Dermis microvascular lymphatic vessel endothelial cell (primary cell): ENCODE measurements at places on chromosomes 6 and 20.

- DNase-seq = no peak
Observed at GRCh38 chr6:29625337-29625930, 7.5 kb downstream of the GABBR1 start.

DNA sequence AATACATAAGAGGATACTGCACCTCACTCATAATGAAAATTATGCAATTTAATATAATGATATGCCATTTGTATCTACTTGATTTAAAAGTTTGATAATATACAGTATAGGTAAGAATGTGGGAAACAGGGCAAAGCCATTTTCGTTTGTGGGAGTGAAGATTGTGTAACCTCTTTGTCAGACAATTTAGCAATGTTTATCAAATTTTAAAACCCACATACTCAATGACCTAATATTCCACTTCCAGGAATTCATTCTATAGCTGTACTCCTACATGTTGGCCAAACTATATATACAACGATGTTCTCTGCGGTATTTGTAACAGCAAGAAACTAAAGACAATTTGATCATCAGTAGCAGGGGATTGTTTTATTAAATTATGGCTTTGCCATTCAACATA is 17.8 kb upstream of the FKBP5 start:
- DNase-seq = no peak

DNA sequence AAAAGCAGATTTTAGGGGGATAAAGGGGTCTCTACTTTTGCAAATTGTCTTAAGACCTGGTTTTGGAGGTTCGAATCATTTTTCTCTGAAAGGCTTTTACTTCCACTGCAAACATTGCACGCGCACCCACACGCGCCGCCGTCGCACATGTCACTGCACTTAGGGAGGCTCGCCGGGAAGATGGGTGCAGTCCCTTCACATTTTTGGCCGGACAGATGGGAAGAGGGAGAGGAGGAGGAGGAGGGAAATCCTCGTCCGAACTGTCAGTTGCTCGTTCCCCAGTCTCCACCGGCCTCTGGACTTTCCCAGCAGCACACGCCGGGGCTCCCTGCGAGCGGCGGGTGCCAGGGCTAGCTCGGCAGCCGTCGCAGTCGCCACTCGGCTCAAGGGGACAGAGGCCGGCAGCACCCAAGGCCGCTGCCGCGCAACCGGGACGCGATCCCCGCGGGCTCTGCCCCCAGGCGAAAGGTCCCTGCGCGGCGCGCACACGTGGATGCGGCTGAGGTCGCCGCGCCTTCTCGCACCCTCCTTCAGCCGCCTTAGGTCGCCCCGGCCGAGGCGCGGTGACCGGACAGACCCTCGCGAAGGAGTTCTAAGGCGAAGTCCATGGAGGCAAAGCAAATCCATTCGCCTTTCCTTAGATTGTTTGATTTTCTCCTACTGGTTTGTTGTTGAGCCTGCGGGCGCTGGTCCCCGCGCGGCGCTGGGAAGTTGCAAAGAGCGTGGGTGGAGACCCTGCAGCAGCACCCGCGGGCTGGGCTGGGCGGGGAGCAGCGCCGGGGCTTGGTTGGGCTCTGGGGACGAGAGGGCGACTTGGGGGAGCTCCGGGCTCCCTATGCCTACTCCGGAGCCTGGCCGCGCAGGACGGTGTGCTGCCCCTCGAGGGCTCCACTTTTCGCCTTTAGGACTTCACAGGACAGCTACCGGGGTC is 1.2 kb downstream of the MYB start:
- DNase-seq = peak; percentile 4

GRCh38 chr20:32945710-32946221 is 58.5 kb downstream of the SUN5 start:
- peak; percentile 23 for DNase-seq

- DNase-seq = no peak
Observed at GRCh38 chr6:43747784-43748183, 22.2 kb upstream of the VEGFA start.

DNA sequence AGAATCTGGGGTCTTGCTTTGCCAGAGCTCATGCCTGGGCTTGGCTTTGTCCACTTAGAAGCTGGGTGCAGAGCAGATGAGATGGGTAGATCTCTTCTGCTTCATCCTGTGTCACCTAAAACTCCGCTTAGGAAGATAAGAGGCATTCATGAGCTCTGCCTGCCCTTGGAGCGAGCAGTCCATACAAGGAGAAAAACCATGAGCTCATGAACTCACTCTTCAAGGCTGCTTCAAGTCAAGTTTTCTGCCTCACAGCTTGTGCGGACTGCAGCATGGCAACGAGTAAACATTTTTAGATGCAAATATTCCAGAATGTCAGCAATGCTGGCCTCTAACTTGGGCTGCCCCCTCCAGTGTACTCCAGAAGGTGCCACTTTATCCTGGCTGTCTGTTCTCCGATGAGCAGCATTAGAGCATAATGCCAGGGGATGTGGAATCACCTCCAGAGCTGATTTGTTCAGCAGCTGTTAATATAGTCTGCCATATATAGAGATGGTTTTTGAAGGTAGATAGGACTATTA is 10.7 kb upstream of the UQCC2 start:
- no peak for DNase-seq

DNA sequence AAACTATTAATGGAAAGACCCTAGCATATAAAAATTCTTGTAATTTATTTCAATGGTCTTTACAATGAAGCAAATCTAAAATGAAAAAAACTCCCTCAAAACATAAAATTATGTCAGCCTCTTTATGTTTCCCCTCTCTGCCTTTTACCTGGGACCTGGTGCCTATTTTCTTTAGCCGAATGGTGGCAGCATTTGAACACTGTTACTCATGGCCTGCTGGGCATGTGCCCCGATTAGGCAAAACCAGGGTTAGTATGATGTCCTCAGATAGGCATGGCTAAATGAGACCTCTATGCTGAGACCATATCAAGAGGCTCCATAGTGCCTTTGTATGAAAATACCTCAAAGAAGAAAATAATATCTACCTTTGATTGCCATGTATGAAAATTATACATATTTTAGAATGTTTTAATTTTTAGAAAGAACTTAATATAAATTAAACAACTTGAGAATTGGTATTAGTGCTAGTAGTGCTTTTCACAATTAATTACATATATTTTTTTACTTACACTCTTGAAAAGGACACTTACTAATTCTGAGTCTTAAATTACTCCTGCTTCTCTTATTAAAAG is 22.5 kb upstream of the C6orf58 start:
- peak; percentile 26 for DNase-seq

DNA sequence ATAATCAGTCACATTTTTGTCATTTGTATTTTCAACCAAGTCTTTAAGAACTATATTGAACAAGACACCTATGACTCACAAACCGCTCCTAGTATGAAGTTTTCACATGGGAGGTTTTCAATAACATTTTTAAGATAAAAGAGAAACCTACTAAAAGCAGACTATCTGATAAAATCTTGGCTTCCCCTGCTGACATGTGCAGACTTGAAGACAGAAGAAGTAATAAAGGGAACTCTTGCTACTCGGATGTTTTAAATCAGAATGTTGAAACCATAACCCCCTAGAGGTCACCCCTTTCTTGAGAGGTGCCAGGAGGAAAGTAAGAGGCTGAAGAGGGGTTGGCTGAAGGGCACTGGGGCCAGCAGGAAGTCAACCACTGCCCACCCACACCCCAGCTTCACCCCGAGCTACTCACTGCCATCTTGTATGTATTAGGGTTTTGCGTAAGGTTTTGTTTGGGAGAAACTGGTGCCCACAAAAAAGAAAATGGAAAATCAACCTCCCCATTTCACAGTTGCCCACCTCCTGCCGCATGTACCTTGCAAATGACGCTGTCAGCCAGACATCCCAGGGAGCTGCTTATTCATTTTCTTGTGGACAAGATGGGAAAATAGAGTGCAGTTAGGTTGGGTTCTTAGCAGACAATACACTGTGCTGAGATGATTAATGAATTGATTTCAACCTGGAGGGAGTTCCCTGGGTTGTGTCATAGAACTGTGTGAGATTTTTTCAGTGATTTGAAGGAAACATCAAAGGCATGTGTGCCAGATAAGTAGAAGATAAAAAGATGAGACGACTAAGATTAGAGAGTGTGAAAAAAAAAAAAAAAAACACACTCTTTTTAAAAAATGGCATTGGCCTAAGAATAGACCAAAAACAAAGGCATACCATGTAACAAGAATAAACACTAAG is 83.2 kb upstream of the TAB2 start:
- DNase-seq = peak; percentile 17

GRCh38 chr6:151148111-151148510 is 91.7 kb upstream of the AKAP12 start:
- DNase-seq = no peak

DNA sequence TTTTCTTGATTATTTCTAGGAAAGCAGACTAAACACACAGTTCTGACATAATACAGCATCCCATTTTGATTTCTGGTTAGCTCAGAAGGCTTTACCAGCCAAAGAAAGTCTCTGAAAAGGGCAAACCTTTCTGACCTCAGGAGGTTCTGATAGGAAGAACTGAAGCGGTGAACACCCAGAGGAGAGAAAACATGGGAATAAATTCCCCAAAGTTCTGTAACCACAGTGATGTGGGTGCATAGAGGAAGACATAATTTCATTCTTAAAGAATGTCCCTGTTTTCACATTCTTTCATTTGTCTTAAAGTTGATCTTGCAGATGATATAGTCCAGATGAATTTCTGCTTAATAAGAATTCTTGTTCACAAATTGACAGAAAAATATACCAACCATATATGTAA is 60.3 kb downstream of the RSPO3 start:
- no peak for DNase-seq

DNA sequence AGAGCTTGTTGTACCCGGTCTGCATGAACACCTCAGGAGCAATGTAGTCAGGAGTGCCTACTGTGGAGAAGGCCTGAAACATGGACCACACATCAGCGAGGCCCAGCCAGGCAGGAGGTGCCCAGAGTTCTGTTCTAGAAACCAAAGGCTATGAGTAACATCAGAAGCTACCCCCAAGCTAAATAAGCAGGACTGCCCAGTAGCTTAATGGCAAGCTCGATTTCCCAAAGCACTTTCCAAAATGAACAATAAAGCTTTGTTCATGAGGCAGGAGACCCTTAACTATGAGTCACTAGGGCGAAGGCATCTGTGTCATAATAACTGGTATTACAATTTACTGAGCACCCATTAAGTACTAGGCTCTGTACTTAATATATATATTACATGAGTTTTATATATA is 47.4 kb downstream of the STK38 start:
- DNase-seq = no peak

DNA sequence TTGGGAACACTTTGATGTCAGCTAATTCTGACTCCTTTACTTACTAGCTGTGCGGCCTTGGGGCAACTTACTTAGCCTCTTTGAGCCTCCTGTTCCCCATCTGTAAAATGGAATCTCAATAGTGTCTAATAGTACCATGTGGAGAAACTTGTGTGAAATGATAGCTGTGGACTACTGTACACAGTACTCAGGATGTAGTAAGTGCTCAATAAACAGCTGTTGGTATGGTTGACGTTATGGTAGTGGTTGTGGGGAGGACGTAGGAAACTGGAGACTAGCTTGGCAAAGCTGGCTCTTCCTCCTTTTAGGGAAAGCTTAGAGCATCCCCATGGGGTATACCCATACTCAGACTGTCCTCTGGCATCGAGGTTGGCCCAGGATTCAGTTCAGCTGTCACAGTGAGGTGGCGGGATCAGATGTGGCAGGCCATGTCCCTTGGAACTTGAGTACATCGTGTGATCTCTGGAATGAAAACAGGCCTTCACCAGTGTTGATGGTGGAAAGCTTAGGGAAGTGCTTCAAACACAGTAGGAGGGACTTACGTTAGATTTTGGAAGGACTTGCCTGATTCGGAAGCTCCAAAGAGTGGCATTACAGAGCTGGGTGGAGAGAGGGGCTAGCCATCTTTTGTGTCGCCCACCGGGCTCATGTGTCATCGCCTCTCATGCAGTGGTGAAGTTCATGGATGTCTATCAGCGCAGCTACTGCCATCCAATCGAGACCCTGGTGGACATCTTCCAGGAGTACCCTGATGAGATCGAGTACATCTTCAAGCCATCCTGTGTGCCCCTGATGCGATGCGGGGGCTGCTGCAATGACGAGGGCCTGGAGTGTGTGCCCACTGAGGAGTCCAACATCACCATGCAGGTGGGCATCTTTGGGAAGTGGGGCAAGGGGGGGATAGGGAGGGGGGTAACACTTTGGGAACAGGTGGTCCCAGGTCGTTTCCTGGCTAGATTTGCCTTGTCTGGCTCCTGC is 7.1 kb downstream of the VEGFA start:
- DNase-seq = no peak

- no peak for DNase-seq
Observed at GRCh38 chr6:75213732-75214131, 7.9 kb upstream of the COL12A1 start.
